ENCODE measurements at places on chromosomes 2 and 18.
A peak's percentile ranks its signal among the peaks of the same experiment; 100 is the strongest.

DNA sequence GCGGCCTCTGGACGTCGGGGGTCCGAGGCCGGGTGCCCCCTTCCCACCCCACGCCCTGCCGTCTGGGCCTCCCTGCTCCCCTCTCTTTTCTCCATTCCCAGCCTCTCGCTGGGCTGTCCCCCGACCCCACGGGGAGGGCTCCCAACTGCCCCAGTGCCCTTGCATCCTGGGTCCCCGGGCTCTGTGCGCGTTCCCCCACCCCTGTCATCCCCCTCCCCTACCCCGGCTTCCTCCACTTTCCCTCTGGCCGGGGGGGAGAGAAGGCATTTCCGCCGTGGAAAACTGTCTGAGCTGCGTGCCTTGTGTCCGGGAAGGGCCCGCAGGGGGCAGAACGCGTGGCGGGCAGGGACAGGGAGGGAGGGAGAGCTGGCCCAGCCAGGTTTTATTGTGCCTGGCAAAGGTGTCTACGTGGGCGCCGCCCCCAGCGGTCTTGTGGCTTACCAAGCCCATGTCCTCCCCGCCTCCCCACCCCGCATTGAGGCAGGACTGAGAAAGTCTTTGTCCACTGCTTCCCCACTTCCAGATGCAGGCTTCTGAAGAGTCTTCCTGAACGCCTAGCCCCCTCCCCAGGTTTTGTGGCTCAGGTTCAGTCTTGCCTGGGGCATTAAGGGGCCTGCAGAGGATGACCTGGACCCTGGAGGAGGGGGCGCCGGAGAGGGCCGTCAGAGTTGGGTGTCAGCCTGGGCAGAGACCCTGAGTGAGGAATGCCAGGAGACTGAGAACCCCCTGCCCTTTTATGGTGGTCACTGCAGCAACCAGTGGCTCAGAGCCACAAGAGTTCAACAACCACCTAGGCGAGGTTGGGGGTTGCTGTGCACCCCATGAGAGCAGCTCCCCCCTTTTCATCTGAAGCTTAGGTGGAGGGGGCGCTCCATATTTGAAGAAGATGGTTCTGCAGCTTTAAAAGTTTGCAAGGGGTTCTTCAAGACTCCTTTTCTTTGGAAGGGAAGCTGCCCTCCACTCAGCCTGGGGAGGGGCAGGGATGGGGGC, 1.3 kb downstream of the ITM2C start:
- DNase-seq = no peak

DNA sequence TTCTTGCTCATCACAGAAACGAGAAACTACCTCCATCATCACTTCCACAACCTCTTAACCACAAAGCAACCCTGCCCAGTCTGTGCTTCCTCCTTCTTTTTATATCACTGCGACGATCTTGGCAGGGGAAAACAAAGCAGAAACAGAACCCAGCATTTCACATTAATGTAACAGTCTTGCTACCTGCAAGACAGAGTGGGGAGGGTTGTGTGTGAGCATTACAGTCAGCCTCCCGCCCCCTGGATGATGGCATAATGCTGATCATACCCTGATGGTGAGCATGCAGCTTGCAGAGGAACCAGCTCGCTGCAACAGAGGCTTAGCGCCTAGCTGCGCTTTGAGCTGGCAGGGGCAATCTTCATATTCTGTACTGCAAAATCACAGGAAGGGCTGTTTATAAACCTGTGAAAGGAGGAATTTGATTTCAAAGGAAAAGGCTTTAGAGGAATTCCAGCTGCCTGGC, 376.1 kb downstream of the IRS1 start:
- DNase-seq = peak; percentile 17

DNA sequence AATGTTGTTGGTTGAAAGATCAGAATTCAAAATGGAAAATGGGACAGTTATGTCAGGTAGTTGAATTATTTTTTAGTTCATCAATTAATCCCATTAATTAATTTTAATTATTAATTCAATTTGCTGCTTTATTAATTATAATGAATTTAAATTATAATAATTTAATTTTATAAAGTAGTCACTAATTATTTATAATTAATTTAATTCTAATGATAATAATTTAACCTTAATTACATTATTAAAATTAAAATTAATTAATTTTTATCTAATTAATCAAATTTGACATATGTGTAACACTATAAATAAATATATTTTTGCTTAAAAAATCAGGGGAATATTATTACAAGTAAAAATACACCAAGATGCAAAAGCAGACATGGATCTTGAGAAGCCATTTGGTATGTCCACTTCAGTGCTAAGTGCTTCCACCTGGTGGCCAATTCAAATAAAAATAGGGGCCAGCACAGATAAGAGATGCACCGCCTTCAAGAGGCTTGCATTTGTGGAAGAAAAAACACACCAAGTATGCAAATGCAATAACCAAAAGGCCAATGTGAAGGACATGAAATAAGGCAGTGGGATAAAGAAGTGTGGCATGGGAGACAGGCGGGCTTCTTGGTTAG, 73.2 kb downstream of the MBP start:
- no peak for DNase-seq

DNA sequence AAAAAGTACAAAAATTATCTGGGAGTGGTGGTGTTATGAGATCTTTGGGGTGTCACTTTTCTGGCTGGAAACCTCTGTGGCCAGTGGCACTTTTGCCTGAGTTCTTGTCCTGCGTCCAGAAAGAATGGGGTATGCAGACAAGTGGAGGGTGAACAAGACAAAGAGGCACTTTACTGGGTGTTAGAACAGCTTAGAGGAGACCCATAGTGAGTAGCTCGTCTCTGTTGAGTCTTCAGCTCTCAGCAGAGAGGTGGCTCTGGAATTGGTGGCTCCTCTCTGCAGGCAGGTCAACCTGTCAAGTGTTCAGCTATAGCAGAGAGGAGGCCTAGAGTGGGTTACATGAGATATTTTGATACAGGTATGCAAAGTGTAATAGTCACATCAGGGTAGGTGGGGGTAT, 26.1 kb downstream of the CRYGD start:
- no peak for DNase-seq

GRCh38 chr2:172704072-172704936, 31.3 kb upstream of the RAPGEF4 start:
- DNase-seq = no peak

DNA sequence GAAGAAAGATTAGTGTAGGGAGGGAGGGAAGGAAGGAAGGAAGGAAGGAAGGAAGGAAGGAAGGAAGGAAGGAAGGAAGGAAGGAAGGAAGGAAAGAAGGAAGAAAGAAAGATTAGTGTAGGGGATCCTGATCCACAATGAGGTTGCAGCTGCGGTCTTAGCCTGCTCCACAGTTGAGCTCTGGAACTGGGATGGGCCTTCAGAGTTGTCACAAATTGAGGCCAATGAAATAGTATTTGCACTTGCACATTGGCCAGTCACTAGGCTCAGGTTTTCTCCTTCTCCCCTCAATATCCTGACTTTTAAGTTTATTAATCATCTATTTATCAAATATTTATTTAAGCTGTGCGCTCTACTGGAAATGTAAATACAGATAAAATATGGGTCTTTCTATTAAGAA, 34.3 kb downstream of the DOK6 start:
- no peak for DNase-seq

GRCh38 chr2:53543083-53543482, 224.5 kb upstream of the CHAC2 start:
- DNase-seq = no peak

GRCh38 chr2:181474222-181474881, 17.2 kb downstream of the ITGA4 start:
- DNase-seq = no peak

GRCh38 chr2:50347358-50348044, 684.4 kb downstream of the NRXN1 start:
- DNase-seq = no peak

DNA sequence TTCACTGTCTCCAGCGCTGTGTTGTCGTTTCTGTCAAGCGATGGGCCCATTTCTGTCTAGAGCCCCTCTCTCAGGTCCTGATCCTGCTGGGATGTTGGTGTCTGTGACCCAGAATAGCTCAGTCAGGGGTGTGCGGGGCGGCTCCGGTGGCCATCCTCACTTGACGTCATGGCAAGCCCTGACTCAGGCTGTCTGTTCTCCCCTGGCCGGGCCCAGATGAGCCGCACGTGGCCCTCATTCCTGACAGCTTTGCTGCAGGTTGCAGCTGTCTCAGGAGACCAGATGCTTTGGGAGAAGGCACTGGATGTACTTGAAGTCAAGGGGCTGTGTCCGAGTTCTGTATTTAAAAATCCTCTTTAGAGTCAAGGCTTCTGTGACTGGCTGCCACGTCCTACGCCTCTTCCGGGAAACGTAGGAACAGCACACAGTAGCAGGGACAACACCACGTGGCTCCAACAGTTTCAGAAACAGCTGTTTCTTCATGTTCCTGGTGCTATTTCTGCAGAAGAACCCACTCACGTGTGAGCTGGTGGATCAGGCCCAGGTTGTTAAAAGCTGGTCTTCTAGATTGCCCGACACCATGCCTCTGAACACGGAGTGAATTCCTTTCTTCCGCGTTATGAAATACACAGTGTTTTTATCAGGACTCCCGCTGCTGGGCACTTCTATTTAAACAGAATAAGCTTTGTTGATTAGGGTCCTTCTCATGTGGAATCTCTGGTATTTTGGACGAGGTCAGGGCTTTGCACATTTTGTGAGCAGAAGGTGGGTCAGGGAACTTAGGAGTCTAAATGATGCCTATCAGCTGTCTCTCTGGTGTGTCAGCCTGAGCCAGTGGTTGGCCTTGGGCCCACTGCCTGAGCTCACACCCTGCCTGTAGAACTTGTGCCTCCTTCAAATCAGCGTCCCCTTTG, 28.3 kb upstream of the NTSR2 start:
- DNase-seq = no peak

- DNase-seq = no peak
These were observed 22.2 kb downstream of the METAP1D start for GRCh38 chr2:172021955-172022354.

- no peak for DNase-seq
These were observed 8.3 kb upstream of the GAL3ST2 start for GRCh38 chr2:241768251-241768711.

DNA sequence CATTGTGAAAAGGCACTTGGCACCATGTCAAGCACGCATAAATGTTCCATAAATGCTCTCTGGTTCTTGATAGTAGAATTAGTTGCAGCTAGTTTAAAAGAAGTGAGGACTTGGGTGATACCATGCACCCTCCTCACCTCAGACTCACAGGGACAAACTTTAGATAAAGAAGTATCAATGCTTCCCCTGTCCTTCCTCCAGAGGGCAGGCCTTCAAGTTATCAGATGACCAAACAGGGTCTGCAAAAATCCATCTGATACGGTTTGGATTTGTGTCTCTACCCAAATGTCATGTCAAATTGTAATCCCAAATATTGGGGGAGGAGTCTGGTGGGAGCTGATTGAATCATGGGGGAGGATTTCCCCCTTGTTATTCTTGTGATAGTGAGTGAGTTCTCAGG, 54.1 kb downstream of the C1QL2 start:
- DNase-seq = no peak

- DNase-seq = no peak
These were observed at the start of gene GALNT1 for GRCh38 chr18:35581546-35581897. TSS of gene GALNT1 (plus strand) at chr18:35581740. CDS start at chr18:35654663, 72,923 bp downstream.

All from central memory CD8-positive, alpha-beta T cell (primary cell).